ENCODE measurements at places on chromosomes 6 and 20. TPM values are rescaled to one million over a fixed set of nuclear protein-coding genes. Genes with fewer than 3 reads are reported as not detected.

GRCh38 chr6:30744054-30744805 is at the start of gene IER3:
TSS of gene IER3 (minus strand) at chr6:30744547. CDS start at chr6:30744518, 29 bp downstream.
- peak; percentile 62 for DNase-seq

DNA sequence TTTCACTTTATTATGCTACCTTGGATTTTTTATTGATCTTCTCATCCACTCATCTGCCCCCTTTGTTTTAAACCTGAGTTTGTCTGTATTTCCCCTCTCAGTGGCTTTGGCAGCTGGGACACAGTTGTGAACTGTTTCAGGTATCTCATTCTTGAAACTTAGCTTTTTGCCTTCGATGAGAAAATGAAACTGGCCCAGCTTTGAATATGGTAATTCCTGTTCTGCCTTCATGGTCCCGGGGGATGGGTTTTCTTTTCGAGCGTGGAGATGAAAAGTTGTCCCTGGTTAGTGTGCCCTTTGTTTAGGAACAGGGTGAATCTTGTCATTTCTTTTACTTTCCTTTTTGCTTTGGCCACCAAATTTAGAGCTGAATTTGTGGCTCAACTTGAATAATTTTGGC is 25.6 kb downstream of the DHX35 start:
- no peak for DNase-seq

DNA sequence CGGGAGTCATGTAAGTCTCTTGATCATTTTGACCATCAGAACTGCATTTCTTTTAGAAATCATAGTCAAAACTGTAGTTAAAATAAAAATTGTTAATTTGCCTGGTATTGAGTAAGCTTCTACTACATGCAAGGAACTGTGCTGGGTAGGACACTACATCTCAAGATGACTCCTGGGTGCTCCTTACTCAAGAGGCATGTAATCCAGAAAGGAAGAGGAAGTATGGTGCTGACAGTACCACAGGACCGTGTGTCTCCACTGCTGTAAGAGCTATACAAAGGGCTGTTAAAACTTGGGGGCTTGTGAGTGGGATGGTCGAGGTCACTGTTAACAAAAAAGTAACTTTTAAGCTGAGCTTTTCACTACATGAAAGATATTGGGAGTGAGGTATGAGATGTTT is 508.3 kb upstream of the SOX4 start:
- no peak for DNase-seq

DNA sequence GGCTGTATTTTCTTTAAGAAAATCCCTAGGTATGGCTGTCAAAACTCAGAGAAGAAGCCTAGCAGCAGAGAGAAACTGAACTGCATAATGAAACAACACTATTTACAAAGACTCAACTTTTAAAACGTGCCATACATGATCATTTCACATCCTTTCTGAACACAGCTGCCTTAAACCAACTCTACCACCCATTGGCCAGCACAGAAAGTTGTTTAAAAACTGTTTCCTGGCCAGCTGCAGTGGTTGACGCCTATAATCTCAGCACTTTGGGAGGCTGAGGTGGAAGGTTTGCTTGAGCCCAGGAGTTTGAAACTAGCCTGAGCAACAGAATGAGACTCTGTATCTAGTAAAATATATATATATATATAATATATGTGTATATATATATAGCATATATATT is 336.4 kb upstream of the SOX4 start:
- no peak for DNase-seq

DNA sequence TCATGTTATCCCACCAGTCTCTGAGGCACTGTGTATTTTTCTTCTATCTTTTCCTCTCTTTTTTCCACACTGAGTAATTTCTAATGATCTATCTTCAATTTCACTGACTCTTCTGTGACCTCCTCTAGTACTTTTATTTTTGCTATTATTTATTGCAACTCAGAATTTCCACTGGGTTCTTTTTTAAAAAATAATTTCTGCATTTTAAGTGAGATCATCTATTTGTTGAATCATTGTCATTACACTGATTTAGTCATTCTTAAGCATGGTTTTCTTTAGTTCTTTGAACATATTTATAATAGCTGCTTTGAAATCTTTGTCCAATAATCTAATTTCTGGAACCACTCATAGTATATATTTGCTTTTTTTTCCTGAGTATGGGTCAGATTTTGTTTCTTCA is 96.7 kb upstream of the SLC22A16 start:
- no peak for DNase-seq

Gene PACRG
- total RNA-seq, result 7.3 TPM

Gene NOTCH4
- 5.3 TPM for total RNA-seq

Gene CHMP4B
- total RNA-seq, result 27.7 TPM

DNA sequence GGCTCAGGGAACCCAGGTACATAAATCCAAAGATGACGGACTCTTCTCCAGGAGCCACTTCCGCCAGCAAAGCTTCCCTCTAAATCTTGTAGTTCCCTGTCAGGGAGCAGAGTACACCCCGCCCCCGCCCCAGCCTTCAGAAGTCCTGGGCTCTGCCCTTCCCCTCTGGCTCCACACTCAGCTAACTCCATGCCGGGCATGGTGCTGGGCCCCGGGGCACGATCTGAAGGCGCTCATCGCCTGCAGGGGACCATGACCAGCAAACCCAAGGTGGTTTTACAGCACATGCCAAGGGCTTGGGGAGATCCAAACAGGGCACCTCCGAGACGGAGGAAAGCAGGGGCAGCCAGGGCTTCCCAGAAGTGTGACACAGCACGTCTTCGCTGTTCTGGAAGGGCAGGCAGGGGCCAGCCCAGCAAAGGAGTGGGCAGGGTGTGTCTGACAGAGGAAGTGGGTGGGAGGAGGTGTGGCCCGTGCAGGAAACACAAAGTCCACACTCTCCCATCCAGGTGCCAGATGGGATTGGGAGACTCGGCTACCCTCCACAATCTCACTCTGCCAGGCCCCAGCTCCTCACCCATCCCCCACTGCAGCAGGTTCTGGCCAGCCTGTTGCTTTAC is 41.6 kb upstream of the SLC22A2 start:
- no peak for DNase-seq

Gene DDX43
- total RNA-seq, result 0.41 TPM

- no peak for DNase-seq
Observed at GRCh38 chr20:43263226-43263625, 73.5 kb upstream of the PTPRT start.

Gene SLA2
- under 0.01 TPM for total RNA-seq

DNA sequence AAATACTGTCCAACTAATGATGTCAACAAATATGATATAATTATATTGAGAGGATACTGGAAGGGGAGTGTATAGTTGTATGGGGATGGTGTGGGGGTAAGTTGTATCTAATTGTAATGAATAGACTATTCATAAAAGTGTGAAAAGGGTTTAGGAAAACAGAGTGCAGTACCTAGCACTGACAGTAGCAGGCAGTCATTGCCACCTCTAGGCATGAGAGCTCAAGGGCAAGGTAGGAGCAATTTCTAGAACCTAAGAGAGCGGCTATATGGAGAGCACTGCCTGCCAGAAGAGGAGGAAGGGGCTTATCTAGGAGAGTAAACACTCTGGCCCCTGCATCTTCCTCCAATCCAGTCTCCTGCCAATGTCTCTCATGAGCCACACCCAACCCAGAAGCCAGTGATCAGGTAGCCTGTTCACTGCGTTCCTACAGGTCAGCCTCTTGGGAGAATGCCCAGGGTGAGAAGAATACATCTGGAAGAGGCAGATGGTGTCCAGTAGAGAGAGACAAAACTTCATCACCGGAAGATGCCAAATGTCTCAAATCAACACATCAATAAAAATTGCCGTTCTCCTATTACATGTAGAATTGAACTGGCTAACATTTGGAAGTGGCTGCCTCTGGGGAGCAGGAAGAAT is 200.0 kb downstream of the LY86 start:
- DNase-seq, result no peak

- no peak for DNase-seq
Observed at GRCh38 chr6:7580537-7580926, 9.5 kb upstream of the SNRNP48 start.

DNA sequence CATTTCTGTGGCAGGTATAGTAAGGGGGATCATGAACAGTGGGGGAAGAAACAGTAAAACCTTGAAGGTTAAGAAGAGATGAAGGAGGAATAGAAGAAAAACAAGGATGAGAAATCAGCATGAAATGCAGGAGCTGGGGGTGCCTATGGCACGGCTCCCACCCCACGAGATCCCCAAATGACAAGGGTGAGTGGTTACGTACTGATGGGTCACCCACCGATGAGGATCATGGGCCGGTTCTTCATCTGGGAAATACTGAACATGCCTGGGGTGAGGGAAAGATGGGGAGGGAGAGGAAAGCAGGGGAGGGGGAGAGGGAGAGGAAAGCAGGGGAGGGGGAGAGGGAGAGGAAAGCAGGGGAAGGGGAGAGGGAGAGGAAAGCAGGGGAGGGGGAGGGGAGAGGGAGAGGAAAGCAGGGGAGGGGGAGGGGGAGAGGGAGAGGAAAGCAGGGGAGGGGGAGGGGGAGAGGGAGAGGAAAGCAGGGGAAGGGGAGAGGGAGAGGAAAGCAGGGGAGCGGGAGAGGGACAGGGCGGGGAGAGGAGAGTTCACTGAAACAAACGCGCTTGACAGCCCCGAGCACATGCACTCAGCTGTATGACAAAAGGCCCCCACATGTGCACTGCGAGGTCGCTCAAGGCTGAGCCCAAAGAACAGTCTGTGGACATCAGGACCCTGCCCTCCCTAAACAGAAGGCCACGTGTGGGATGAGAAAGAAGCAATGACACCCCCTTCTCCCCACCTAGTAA is 25.3 kb downstream of the MOCS1 start:
- DNase-seq, result no peak

Gene CCM2L
- 2.9 TPM for total RNA-seq

- no peak for DNase-seq
Observed at GRCh38 chr6:69005199-69005598, 370.1 kb downstream of the ADGRB3 start.

Gene OPN5
- not detected for total RNA-seq

Gene NTSR1
- total RNA-seq, result 4.9 TPM

GRCh38 chr20:44494266-44494665 is 18.6 kb downstream of the TTPAL start:
- no peak for DNase-seq

- no peak for DNase-seq
Observed at GRCh38 chr6:52946306-52946705, 36.8 kb upstream of the GSTA3 start.

DNA sequence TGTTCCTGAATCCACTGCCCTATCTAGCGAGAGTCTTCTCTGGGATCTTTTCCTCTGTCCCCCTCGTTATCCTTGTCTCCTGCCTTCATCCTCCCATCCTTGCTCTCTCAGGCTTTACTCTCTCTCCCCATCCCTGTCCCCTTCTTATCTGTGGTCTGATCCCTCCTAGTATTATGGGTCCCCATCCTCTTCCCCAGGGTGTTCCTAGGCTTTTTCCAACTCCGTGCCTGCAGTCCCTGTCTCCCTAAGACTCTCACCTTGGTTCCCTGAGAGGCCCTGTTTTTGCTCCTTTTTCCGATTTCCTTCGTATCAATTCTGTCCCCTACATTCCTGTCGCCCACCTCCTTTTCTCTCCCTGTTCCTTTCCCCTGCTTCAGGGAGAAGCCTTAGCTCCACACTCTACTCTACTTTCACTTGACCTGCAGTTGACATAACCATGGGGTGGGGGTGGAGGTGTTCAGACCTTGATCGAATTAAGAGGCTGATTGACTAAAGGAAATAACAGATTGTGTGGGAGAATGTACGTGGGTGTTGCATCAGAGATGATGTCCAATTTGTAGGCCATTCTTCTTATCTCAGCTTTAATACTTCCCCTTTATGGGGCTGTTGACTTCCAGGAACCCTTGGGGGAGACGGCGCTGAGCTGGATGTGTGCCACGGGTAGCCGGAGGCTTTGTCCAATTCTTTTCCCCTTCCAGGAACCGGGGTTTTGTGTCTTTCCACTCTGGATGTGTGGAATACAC is 905 bp downstream of the PPARD start:
- no peak for DNase-seq

Gene TMEM14B
- 58.3 TPM for total RNA-seq

DNA sequence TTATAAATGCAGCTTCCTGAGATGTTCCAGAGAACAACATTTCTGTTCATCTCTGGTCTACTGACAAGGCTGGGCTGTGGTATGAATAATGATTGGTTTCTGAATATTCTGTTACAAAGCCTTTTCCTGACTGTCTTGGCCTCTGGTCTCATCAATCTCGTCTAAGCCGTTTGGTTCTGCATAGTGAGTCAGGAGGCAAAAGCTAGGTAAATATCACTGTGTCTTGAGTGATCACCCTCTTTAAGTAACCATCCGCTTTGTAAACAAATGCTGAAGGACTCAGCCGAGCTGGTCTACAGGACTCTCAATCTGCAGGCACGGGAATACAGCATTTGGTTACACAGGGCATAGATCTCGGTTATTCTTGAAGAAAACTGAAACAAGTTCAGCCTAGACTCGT is 511.9 kb downstream of the KIF16B start:
- no peak for DNase-seq

DNA sequence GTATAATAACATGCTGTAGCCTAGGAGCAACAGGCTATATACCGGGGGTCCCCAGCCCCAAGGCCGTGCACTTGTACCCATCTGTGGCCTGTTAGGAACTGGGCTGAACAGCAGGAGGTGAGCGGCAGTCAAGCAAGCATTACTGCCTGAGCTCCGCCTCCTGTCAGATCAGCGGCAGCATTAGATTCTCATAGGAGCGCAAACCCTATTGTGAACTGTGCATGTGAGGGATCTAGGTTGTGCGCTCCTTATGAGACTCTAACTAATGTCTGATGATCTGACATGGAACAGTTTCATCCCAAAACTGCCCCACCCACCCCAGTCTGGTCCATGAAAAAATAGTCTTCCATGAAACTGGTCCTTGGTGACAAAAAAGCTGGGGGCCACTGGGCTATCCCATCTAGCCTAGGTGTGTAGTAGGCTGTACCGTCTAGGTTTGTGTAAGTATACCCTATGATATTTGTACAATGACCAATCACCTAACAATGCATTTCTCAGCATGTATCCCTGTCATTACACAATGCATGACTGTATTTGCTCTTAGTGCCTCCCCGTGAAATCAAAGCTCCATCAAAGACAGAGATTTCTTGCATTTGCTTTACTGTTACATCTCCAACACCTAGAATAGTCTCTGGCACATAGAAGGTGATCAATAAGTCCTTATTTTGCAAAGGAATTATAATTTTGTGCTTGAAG is 30.8 kb downstream of the NHSL1 start:
- no peak for DNase-seq

- peak; percentile 55 for DNase-seq
Observed at GRCh38 chr6:56890683-56891429, 64.1 kb upstream of the BEND6 start.
